Activated CD8-positive, alpha-beta T cell treated with anti-CD3 and anti-CD28 coated beads, Interleukin-2, amount 10 ng/mL, durations not matched to agents 7 days and 5 days (primary cell): ENCODE measurements at places on chromosomes 16 and 17. TPM values are rescaled to one million over a fixed set of nuclear protein-coding genes. Genes with fewer than 3 reads are reported as not detected.

The CCL7 gene
- total RNA-seq = not detected

The CNGB1 gene
- total RNA-seq = not detected

The TLCD2 gene
- not detected for total RNA-seq

The ASGR1 gene
- total RNA-seq = 1.3 TPM

The RHBDF2 gene
- 51.4 TPM for total RNA-seq

The KRT39 gene
- not detected for total RNA-seq

The DNAH9 gene
- not detected for total RNA-seq

The GPR142 gene
- not detected for total RNA-seq

GRCh38 chr17:3890082-3890877 lies 2.6 kb downstream of the CAMKK1 start:
- no peak for DNase-seq

GRCh38 chr17:72354071-72354470 lies 233.3 kb downstream of the SOX9 start:
- DNase-seq = no peak

- DNase-seq = no peak
These were observed 110.4 kb downstream of the VAT1L start for GRCh38 chr16:77898671-77899211.

DNA sequence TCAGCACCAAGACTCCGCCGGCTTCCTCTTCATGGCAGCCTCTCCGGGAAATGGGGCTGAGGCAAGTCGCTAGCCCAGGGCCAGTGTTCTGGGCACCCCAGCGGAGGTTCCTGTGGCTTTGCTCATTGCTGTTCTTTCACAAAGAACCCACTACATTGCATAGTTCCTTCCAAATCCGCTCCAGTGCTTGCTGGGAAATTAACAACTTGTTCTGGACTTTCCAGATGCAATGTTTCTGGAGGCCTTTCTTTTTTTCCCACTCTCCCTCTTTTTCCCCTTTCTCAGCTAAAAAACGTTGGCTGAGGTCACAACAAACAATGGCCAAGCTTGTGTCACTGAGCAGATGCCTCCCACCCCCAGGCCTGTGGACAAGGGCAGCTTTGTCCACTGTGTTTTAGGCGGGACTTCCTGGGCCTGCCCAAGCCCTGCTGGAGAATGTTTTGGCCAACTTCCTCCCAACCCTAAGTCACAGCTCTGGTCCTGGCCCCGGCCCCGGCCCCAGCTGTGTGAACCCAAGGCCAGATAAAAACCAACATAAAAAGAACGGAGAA lies 131.5 kb upstream of the RCVRN start:
- no peak for DNase-seq

DNA sequence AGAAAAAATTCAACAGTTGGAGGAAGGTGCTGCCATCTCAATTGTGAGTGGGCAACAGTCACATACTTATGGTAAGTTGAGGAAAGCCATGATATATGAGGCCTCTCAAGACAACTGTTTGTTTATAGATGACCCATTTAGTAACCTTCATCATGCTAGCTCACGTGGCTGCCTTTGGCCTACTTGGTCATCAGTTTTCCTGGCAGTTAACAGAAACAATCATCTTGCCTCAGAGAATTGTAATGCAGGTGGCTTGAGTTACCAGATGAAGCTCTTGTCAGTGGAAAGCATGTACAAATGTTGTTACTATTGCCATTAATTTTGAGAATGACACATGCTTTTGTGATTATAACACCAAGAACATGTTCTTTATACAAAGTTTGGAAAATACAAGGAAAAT lies 14.7 kb downstream of the TPPP3 start:
- DNase-seq = no peak

DNA sequence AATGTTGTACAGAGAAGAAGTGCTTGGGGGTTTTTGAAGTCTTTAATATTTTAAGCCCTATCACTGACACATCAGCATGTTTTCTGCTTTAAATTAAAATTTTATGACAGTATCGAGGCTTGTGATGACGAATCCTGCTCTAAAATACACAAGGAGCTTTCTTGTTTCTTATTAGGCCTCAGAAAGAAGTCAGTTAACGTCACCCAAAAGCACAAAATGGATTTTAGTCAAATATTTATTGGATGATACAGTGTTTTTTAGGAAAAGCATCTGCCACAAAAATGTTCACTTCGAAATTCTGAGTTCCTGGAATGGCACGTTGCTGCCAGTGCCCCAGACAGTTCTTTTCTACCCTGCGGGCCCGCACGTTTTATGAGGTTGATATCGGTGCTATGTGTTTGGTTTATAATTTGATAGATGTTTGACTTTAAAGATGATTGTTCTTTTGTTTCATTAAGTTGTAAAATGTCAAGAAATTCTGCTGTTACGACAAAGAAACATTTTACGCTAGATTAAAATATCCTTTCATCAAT lies 57.8 kb downstream of the HLF start:
- DNase-seq = no peak

DNA sequence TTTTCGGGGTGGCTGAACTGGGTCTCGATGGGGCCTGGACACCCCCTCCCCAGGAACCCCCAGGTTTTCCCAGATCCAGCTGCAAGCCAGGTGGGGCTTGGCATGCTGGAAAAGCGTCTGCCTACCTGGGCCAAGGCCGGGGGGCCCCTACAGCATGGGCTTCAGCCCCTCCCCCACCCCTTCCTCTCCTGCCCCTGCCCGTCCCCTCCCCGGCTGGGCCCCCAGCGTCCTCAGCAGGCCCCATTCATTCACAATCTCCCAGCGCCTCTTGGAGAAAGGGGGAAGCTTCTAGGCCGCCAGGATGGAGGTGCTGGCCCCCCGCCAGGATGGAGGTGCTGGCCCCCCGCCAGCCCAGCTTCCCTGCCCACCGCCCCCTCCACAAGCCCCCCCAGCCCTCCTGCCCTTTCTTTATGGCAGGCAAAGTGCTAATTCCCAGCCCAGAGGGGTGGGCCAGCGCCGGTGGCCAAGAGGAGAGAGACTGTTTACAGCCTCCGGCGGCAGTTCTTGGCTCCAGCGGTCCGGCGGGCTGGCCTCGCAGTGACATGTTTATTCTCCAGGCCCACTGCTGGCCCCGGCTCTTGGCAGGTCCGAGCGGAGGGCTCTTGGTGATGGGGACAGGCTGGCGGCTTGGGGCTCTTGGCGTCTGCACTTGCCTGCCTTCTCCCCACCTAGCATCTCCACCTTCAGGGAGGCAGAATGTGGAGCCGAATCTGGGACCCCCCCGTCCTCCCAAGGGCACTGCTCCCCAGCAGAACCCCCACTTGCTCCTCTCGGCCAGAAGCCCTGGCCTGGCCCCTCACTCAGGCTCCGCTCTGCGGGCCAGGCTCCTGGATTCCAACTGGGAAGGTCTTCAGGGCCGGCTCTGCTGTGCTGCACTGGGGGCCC lies 94.4 kb upstream of the CIBAR2 start:
- DNase-seq = no peak

- DNase-seq = peak; percentile 59
These were observed 1.1 kb upstream of the TFAP4 start for GRCh38 chr16:4273858-4274311.

DNA sequence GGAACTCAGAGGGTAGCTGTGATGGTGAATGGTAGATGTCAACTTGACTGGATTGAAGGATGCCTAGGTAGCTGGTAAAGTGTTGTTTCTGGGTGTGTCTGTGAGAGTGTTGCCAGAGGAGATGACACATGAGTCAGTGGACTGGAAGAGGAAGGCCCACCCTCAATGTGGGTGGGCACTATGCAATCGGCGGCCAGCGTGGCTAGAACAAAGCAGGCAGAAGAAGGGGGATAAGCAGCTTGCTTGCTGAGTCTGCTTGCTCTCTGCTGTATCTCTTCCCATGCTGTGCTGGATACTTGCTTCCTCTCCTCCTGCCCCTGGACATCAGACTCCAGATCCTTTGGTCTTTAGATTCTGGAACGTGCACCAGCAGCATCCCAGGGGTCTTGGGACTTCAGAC lies 128.1 kb downstream of the AIPL1 start:
- no peak for DNase-seq

- no peak for DNase-seq
These were observed 1.9 kb downstream of the PRAC1 start for GRCh38 chr17:48720266-48721008.

- no peak for DNase-seq
These were observed 21.5 kb upstream of the BRCA1 start for GRCh38 chr17:43146649-43147048.

- no peak for DNase-seq
These were observed 67.3 kb upstream of the BCAR1 start for GRCh38 chr16:75318737-75319136.

DNA sequence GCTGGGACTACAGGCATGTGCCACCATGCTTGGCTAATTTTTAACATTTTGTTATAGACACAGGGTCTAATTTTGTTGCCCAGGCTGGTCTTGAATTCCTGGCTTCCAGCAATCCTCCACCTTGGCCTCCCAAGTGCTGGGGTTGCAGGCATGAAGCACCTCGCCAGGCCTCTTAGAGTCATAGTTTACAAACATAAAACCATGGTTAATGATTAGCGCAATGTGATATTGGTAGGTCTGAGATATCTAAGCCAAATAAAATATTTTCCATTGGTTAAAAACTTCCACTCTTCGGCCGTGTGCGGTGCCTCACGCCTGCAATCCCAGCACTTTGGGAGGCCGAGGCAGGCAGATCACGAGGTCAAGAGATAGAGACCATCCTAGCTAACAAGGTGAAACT lies 16.6 kb downstream of the TXNDC11 start:
- no peak for DNase-seq

- no peak for DNase-seq
These were observed 70.2 kb downstream of the SPAG9 start for GRCh38 chr17:51050291-51051033.

GRCh38 chr16:69440250-69440649 lies 15.8 kb downstream of the CYB5B start:
- no peak for DNase-seq
